ENCODE measurements at places on chromosomes 7 and 10.

DNA sequence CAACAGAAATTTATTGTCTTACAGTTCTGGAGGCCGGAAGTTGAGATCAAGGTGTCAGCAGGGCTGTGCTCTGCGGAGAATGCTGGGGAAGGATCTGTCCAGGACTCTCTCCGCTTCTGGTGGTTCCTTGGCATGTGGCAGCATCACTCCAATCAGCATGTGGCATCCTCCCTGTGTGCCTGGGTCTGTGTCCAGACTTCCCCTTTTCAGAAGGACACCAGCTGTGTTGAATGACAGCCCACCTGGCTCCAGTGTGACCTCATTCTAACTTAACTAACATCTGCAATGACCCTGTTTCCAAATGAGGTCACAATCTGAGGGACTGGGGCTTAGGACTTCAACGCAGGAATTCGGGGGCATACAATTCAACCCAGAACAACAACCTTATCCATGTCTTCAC is 141.9 kb downstream of the BMS1 start:
- DNase-seq, result no peak

- no peak for DNase-seq
Measured at GRCh38 chr7:104179178-104179577, 28.6 kb downstream of the ORC5 start.

DNA sequence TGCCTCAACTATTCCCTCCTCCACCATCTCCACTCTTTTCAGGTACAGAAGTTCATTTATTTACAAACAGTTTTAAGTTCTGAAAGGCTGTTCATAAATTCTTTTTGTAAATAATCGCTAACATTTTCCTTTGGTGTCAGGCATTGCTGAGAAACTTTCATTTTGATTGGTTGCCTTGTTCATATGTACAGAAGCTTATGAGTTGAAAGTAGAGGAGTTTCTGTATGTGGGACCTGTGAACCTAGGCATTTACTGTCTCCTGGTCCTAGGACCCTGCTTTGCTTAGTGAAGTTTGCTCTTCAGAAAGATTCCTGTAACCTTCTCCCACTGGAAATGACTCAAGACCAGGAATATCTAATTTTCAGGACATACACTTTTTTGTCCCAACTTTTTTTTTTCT is 30.4 kb downstream of the CCSER2 start:
- no peak for DNase-seq

GRCh38 chr7:150739033-150739432 is 1.8 kb downstream of the GIMAP5 start:
- no peak for DNase-seq

GRCh38 chr10:129936266-129936922 is 27.7 kb downstream of the EBF3 start:
- no peak for DNase-seq
